Stimulated activated CD8-positive, alpha-beta memory T cell treated with anti-CD3 and anti-CD28 coated beads, Interleukin-7, amount 100 ng/mL, for 1 hour (primary cell): ENCODE measurements at places on chromosomes 4 and X.

DNA sequence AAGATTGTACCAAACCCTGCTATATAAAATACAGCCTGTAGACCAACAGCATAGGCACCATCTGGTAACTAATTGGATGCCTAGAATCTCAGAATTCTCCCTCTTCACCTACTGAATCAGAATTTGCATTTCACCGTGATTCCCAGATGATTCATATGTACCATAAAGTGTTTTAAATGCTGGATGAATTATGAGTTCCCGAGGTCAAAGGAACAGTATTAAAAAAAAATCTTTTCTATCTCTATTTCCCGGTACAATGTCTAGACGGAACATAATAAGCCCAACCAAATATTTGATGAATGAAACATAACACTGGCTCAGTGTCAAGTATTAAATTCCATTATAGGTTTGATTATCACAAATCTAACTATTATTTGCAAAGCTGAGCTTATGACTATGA, 280.0 kb downstream of the ANKRD50 start:
- DNase-seq: no peak

- no peak for DNase-seq
Observed at GRCh38 chr4:25096981-25097443, 63.2 kb downstream of the SEPSECS start.

DNA sequence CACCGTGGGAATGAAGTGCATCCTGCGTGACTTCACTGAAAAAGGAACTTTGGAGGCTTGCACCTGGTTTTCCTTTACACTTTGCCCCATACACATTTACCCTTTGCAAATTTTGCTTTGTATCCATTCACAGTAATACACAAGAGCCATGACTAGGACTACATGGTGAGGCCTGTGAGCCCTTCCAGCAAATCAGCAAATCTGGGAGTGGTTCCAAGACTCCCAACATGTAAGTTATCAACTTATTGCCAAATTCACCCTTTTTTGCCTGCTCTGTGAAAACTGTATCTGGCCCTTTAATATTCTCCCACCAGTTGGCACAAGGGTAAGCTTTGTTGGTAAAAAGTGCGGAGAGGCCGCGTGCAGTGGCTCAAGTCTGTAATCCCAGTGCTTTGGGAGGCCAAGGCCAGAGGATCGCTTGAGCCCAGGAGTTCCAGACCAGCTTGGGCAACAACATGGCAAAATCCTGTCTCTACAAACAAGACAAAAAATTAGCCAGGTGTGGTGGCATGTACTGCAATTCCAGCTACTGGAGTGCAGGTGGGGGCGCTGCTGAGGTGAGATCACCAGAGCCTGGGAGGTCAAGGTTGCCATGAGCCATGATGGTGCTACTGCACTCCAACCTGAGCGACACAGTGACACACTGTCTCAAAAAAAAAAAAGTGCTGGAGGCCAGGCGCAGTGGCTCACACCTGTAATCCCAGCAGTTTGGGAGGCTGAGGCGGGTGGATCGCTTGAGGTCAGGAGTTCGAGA, 5.0 kb downstream of the PRMT9 start:
- DNase-seq: no peak

DNA sequence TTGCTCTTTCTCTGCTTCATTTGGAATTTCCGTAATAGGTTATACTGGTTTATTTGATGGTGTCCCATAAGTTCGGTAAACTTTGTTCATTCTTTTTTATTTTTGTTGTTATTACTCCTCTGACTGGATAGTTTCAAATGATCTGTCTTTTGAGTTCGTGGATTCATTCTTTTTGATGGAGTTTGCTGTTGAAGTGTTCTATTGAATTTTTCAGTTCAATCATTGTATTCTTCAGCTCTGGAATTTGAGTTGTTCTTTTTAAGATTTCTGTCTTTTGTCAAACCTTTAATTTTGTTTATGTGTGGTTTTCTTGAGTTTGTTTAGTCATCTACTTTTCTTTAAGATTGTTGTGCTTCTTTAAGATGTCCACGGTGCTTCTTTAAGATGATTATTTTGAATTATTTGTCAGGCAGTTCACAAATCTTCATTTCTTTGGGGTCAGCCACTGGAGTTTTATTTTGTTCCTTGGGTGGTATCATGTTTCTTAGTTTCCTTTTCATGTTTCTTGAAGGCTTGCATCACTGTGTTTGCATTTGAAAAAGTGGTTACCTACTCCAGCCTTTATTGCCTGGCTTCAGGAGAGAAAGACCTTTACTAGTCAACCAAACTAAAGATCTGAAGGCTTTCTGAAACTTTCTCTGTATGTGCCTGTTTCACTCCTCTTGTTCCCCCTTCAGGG, 154.8 kb upstream of the ANXA3 start:
- DNase-seq: no peak

- no peak for DNase-seq
Observed at GRCh38 chr4:27293831-27294230, 433.2 kb downstream of the STIM2 start.

DNA sequence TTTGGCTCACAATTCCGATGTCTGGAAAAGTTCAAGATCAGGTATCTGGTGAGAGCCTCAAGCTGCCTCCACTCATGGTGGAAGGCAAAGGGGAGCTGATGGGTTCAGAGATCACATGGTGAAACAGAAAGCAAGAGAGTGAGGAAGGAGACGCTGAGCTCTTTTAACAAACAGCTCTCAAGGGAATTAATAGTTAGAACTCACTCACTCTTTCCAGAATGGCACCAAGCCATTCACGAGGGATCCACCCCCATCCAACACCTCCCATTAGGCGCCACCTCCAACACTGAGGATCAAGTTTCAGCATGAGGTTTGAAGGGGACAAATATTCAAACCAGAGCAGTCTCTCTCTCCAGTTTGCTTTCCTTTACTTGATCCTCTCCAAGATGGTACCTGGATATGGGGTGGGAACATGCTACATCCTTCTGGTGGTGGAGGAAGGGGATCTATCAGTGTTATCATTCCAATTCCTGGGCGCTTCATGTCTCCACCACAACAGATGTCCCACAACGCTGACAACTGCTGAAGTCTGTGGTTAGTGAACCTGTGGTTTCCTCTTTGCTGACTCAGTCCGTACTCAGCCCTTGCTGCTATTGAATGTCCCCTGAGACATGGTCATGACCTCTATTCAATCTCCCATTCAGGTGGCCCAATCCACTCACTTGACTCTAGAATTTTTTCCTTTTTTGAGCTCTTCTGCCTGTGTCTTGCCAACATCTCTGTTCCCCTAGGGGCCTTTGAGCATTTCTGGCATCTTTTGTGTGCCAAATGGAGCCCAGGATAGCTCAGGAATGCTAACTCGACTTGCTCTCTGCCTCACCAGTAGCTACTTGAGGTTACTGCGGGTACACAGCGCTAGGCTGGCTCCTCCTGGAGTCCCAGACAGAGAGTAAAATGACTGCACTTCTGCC, 395.2 kb downstream of the MID1IP1 start:
- no peak for DNase-seq

DNA sequence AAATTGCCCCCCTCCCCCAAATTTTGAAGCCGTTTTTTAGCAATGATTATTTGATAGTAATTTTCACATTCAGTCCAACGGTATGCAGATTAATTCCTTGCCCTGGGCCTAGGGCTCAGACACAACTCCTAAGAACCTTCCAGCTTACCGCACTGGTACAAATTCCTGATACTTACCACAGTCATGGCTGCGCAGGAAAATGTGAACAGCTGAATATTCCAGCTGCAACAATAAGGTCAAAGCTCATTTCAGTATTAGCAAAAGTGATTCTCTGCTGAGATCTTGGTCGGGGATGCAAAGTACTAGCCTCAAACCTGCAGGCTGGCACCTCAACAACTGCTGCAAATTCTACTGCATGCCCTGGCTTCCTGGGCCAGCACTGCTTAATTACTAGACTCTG, 3.0 kb downstream of the ATP11C start:
- DNase-seq: no peak

DNA sequence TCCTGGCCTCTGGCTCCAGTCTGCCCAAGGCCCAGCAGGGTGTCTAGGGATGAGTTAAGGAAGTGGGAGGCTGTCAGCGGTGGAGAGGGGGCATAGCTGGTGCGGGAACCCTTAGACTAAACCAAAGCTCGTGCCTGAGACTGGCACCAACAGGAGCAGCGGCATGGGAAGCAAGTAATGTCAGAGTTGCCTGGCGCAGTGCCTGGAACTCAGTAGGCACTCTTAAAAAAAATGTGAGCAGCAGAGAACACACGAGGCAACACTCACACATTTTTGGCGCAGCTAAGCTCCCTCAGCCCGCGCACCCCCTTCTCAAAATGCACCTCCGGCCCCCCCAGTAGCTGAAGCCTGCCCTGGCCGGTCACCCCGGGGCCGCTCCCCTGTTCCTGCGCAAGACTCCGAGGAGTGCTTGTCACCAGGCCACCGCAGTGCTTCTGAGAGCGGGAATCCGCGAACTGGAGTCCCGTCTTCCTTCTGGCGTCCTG, 583 bp downstream of the GABRE start:
- no peak for DNase-seq

- no peak for DNase-seq
Observed at GRCh38 chrX:9907645-9908387, 59.3 kb upstream of the CLDN34 start.

DNA sequence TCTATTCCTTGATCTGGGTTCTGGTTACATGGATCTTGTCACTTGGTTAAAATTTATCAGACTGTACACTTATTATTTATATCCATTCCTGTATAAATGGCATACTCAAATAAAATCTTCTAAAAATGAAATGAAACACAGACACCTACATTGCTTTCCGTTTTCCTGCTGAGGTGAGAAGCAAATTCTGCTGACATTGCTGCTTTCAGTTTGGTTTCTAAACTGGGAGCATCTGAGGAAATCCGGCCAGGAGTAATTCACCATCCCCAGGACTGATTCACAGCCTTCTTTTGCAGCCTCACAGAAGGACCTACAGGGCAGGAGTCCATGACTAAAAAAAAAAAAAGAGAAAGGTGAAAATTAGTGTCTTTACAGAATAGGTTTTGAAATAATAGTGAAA, 93.6 kb downstream of the CORIN start:
- no peak for DNase-seq

GRCh38 chr4:8723222-8723980, 130.8 kb downstream of the CPZ start:
- no peak for DNase-seq

DNA sequence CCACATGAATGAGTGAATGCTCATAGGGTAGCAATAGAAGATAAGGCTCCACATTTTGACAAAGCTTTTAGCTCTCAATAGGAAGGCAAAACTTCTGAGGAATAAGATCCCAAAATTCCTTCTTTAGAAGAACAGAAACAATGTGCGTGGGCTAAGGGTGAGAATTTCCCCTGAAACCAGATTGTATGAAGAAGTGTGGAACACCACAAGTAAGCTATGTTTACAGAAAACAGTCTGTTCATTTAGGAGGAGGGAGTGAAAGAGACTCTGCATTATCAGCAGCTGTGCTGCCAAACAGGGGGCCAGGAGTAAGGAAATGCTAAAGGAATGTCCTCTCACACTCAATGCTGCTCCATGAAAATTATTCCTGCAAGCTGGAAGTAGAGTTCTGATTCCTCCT, 851.6 kb downstream of the CENPC start:
- no peak for DNase-seq
